Naive B cell (primary cell): ENCODE measurements at places on chromosomes 11 and 22.
A peak's percentile ranks its signal among the peaks of the same experiment; 100 is the strongest.

DNA sequence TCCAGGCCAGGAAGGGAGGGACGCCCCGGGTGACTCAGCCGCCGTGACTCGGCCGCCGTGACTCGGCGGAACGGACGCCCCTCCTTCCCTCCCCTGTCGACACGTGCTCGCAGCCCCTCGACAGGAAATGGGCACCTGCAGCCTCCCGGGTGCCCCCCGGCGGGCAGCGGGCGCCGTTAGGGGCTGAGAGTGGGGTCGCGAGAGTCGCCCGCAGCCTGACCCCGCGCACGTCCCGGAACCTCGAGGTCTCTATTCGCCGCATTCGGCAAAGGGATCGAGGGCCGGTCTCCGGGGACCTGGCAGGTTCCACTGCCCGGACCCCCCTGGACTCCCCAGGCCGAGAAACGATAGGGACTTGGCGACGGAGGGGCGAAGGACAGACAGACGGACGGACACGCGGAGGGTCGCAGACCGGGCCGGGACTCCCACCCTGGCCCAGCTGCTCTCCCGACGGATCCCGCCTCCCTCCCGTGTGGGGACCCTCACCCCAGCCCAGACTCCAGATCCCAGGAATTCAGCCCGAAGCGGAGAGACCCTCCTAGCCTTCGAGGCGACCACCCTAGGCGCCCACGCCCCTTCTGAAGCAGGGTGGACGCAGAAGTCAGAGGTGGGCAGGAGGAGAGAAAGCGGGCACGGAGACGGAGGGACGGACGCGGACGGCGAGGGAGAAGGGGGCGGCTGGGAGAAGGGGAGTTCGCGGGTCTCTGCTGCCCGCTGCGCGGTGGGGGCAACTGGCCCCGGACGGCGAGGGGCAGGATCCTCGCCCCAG lies 648 bp downstream of the FOSL1 start:
- no peak for DNase-seq

DNA sequence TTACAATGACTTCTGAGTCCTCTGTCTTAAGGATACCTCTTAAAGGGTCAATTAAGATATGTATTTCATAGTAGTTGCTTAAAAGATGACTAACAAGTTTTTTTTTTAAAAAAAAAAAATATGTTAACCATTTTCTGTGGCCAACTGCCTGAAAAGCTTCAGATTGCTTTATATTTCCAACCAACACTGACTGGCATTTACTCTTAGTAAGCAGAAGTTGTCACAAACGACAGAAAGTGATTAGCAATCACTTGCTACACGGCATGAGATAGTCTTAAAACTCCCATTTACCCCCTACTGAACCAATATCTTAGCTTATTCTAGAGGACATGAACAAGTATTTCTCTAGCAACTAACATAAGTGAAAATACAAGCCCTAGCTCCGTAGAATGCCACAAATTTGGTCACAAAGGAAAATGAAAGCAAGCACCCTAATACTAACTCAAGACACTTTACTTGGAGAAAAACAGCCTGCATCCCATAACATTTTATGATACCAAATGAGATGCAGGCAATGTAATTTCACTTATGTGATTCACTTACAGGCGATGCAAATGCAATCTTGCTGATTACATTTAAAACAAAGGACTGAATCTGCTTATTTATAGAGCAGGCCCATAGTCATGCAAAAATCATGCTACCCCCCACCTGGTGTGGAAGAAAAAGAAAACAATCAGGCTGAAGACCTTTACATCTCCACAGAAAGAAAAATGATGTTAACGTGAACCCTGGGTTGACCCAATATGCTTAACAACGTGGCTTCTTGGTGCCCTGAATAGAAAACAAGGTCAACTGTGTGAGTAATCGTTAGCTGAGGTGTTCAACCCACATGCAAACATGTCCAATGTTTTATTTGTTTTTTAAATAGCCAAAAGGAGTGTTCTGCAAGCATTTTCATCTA lies 25.7 kb downstream of the MPPED2 start:
- no peak for DNase-seq

- DNase-seq = no peak
Measured at GRCh38 chr11:120130991-120131760, 6.7 kb downstream of the TRIM29 start.

- DNase-seq = no peak
Measured at GRCh38 chr11:129208863-129209262, 16.7 kb upstream of the ARHGAP32 start.

DNA sequence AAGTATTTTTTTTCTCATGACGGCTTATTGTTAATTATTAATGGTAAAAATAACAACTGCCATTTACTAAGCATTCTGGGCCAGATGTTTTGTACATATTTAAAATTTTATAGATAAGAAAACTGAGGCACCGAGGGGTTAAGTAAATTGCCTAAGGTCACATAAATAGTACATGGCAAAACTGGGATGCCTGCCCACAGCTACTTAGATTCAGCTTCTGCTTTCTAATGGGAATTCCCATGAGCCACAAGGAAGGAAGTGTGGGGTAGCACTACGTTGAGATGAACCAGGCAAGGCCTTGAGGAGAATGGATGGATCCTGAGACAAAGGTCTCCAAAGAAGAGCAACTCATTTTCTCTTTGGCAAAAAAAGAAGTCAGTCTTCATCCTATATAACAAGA lies 11.9 kb upstream of the PHF21A start:
- DNase-seq = no peak

GRCh38 chr22:42700355-42700754 lies 20.3 kb downstream of the A4GALT start:
- DNase-seq = no peak

- DNase-seq = no peak
Measured at GRCh38 chr11:35363854-35364780, 55.2 kb downstream of the SLC1A2 start.

GRCh38 chr11:128857341-128857740 lies 9.8 kb downstream of the KCNJ1 start:
- DNase-seq = no peak

- no peak for DNase-seq
Measured at GRCh38 chr11:72260574-72260973, 16.6 kb upstream of the PHOX2A start.

- no peak for DNase-seq
Measured at GRCh38 chr11:11842421-11843008, 743 bp downstream of the USP47 start.

GRCh38 chr11:117717485-117718314 lies 79.3 kb downstream of the DSCAML1 start:
- no peak for DNase-seq

DNA sequence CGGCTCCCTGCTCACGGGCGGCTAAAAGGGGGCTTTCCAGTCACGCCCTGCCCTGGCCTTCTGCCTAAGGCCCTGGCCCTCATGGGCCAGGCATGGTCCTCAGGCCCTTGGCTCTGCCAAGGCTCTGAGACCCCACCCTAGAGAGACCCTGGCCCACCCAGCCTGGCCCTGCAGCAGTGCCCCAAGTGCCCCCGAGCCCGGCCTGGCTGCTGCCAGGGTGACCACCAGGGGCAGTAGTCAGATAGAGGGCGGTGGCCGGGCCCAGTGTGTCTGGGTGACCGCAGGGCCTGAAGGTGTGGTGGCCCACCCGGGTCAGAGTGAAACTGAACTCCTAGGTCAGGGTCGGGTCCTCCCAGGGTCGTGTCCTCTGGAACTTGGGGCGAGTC lies 29.4 kb upstream of the CCDC188 start:
- DNase-seq = no peak

DNA sequence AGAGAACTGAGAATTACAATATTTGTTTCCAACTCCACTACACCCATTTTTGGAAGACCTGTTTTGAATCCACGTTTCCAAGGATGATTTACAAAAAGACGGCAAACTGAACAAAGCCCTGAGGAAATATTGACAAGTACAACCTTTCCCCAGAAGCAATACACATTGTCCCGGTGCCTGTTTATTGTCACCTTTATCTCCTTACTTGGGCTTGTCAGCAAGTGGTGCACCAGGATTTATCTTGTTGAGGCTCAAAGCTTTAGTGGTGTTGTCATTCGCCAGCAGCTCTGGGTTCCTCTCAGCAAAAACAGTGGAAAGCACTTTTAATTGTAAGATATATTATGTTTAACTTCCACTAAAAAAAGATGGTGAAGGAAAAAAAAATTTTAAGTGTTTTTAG lies 1191.9 kb upstream of the TENM4 start:
- DNase-seq = no peak

DNA sequence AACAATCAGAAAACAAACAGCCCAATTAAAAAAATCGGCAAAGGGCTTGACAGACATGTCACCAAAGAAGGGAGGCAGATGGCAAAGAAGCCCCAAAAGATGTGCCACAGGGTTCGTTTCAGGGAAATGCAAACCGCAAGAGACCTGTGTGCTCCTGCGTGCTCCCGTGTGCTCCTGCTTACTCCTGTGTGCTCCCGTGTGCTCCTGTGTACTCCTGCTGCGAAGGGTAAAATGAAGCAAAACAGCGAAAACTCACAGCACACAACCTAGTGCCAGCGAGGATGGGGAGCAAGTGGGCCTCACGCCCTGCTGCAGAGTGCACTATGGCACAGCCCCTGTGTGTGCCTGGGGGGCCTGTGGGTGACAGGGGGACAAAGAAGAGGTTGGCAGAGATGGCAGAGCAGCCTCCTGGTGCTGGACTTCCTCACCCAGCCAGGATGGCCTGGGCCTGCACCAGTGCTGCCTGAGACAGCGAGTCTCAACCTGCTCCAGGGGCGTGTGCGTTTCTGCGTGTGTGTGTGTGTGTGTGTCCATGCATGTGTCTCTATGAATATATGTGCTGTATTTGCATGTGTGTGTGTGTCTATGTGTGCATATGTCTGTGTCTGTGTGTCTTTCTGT lies 14.0 kb downstream of the ASCL2 start:
- DNase-seq = no peak

DNA sequence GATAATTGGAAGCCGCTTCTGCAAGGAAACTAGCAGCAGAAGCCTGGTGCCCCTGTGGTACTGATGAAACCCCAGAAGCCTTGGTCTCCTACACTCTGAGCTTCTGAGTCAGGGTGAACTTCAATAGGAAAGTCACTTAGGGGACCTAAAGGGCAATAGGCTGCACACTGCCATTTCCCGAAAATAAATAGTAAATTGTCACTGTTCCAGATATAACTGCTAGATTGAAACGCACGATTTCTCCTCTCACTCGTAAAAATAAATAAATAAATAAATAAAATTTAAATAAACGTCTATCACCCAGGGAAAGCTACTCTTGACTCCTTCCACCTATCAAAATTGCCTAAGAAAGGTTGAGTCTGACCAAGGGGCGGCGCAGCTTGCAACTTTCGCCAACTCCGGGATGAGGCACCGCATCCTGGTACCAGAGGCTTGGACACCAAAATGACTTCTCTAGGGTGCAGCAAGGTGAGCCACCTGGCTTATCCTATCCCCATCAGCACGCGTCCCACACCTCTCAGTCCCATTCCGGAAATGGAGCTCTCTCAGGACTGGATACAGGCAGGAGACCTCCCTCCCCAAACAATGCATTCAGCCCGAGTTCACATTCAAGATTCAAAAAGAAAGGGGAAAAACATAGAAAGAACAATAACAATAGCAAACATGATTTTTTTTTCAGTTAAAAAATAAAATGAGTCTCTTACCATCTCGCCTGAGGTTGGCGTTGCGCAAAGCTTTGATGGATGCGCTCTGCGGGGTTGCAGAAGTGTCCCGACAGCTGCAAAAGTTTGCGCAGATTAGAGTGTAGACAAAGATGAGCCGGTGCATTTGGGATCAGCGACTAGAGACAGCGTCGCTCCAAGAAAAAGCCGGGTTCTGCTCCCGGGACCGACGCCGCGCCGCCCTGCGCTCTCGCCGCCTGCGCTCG lies 583 bp downstream of the PDGFD start:
- DNase-seq = no peak

GRCh38 chr11:127804747-127805400 lies 782.5 kb downstream of the ETS1 start:
- no peak for DNase-seq

DNA sequence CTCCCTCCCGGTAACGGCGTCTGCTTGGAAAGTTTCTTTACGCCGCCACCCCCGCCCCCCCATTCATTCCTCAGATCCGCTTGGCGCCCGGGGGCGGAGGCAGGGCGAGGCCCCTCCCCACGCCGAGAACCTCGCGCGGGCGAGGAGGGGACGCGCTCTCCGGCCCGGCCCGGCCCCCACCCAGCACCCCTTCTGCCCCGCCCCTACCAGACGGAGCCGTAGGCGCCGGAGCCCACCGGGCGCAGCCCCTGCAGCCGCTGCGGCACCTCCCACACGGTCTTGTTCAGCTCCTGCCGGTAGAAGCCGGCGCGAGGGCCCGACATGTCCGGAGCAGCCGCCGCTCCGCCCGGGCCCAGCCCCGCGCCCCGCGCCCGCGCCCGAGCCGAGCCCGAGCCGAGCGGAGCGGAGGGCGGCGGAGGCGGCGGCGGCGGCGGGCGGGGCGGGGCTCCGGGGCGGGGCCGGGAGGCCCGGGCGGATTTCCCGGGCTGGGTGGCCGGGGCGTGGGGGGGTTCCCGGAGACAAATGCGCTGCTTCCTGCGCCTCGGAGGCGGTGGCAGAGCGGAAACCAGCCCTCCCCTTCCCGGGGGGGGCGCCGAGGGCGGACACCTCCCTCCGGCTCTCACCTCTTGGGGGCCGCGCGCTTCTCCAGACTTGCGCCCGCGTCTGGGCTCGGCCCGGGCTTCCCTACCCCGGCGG lies at the start of gene MAPK11:
Gene MAPK11 (minus strand): TSS at position 411 of the 696 bp plus-strand sequence. CDS start 88 bp downstream, at position 323.
- peak; percentile 57 for DNase-seq

- DNase-seq = no peak
Measured at GRCh38 chr22:43835166-43835565, 23.1 kb upstream of the EFCAB6 start.

- DNase-seq = no peak
Measured at GRCh38 chr11:3783611-3784010, 13.7 kb downstream of the NUP98 start.

DNA sequence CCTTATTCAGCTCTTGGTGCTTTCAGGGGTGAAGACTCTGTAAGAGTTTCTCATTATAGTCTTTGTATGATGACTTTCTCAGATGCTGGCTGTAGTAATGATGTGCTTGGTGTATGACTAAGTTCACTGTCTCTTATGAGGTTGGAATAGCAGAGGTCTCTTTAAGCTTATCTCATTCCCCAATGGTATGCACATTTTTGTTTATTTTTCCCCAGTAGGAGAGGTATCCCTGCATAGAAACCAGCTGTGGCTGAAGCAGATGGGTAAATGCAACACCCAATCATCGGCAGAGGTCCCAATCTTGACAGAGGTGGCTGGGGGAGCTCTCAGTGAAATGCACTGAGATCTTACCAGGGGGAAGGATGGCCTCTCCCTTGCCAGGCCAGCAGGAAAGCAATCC lies 34.6 kb downstream of the BBOX1 start:
- no peak for DNase-seq

- DNase-seq = peak; percentile 24
Measured at GRCh38 chr11:72684236-72684912, 10.2 kb upstream of the PDE2A start.

DNA sequence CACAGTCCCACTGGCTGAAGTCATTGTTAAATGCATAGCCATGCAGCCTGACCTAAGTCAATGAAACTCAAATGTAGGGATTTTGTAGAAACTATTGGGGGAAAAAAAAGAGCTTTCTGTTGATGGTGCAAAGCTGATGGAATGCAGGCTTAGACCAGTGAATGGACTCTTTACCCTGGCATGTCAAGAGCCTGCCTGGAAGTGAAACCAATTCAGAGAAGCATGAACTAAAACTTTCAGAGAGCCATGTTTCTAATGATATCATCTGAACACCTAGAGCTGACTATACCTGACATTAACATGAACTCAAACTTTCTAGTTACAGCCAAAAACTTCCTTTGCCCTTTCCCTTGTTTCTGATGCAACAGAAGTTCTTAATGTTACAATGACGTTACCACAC lies 89.0 kb downstream of the APIP start:
- no peak for DNase-seq
